Upper lobe of right lung (tissue), 1 donor: ENCODE measurements at places on chromosomes 7 and 10. TPM values are rescaled to one million over a fixed set of nuclear protein-coding genes. Genes with fewer than 3 reads are reported as not detected.

- DNase-seq: no peak
- H3K36me3 ChIP-seq: no peaks in the 10 kb centered on the region
- H3K4me3 ChIP-seq: no peak overlapping the region
- H3K4me1 ChIP-seq: no peaks in the 10 kb centered on the region
These were observed 191.9 kb downstream of the CDK14 start for GRCh38 chr7:90788052-90788451.

Gene TMEM139
- total RNA-seq: 25.1 TPM

Gene SMKR1
- total RNA-seq: not detected

GRCh38 chr7:85997515-85997914 lies 646.2 kb upstream of the GRM3 start:
- H3K4me3 ChIP-seq: no peak overlapping the region
- H3K27ac ChIP-seq: no peak overlapping the region
- H3K36me3 ChIP-seq: no peaks in the 10 kb centered on the region
- no peak for DNase-seq
- H3K27me3 ChIP-seq: no peaks in the 10 kb centered on the region

Gene CPXM2
- total RNA-seq: 9.7 TPM

Gene CAMK1D
- 17.1 TPM for total RNA-seq

GRCh38 chr10:111598433-111599059 lies 521.7 kb downstream of the ADRA2A start:
- H3K4me3 ChIP-seq: no peak overlapping the region
- no peaks in the 10 kb centered on the region for H3K36me3 ChIP-seq
- H3K4me1 ChIP-seq: no peaks in the 10 kb centered on the region

GRCh38 chr7:149861728-149862045 lies 12.1 kb upstream of the ATP6V0E2 start:
- H3K27ac ChIP-seq: no peak overlapping the region
- no peaks in the 10 kb centered on the region for H3K27me3 ChIP-seq
- no peak overlapping the region for H3K4me3 ChIP-seq
- no peak for DNase-seq
- peaks cover 51% of the 10 kb centered on the region for H3K36me3 ChIP-seq

DNA sequence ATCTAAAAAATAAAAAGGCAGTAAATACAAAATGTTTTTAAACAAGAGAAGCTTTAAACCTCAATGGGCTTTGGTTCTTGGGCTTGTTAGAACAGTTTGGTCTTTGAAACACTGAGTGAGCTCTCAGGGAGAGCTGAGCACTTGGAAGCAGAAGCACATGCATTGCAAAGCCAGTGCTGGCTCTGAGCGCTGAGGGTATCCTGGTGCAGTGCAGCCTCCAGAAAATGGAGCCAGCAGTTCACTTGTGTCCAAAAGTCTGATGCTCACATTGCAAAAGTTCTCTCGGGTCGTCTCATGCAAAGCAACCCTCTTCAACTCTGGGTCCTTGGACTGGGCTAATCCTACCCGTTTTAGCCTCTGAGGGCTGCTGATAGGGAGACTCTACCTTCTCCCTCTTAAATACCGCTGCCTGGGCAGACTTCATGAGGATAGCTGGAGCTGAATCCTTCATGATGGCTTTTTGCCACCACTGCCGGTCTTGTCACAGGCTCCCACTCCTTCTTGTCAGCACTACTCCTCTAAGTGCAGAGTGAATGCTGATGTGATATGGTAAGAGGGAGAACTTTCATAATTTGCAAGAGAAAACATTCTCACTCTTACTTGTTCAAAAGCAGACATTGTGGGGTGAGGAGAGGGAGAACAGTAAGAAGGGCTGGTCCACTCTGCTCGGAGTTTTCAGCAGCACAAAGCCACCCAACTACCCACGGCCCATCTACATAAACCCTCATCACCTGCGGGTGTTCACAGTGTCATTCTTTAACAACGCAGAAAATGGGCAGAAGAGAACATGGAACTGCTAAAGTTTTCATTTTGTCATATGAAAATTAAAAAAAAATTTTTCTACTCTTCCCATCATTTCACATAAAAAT lies 42.2 kb upstream of the BMPER start:
- no peaks in the 10 kb centered on the region for H3K4me1 ChIP-seq
- no peak overlapping the region for H3K4me3 ChIP-seq
- H3K36me3 ChIP-seq: no peaks in the 10 kb centered on the region
- H3K27me3 ChIP-seq: no peaks in the 10 kb centered on the region
- no peak for DNase-seq

DNA sequence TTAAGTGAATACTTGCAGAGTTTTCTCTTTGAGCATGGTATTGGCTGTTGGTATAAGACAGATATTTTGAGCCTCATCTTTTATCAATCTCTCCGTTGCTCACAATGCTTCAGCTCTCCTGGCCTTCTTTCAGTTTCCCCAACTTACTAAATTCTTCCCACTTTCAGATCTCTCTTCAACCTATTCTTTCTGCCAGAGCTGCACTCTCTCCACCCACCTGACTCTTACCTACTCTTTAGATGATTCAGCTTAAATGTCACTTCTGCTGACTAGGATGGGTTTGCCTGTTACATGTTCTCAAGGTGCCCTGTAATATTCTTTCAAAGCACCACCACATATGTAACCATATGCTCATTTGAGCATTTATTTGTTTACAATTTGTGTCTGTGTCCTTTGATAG lies 1.6 kb downstream of the EXOSC1 start:
- no peak for DNase-seq
- H3K36me3 ChIP-seq: peaks cover 36% of the 10 kb centered on the region
- H3K27ac ChIP-seq: no peak overlapping the region
- peaks cover 37% of the 10 kb centered on the region for H3K4me1 ChIP-seq
- no peaks in the 10 kb centered on the region for H3K27me3 ChIP-seq
- H3K4me3 ChIP-seq: no peak overlapping the region

- peaks cover 14% of the 10 kb centered on the region for H3K27me3 ChIP-seq
- H3K27ac ChIP-seq: no peak overlapping the region
- H3K36me3 ChIP-seq: no peaks in the 10 kb centered on the region
- no peak for DNase-seq
- H3K4me1 ChIP-seq: no peaks in the 10 kb centered on the region
These were observed 5.2 kb upstream of the ZAN start for GRCh38 chr7:100728196-100728595.

Gene ACBD5
- 27.4 TPM for total RNA-seq
